Esophagus muscularis mucosa (tissue), 4 donors: ENCODE measurements at places on chromosomes 13 and 19.

GRCh38 chr19:35673121-35673804 lies 6.9 kb downstream of the UPK1A start:
- no peak for DNase-seq

DNA sequence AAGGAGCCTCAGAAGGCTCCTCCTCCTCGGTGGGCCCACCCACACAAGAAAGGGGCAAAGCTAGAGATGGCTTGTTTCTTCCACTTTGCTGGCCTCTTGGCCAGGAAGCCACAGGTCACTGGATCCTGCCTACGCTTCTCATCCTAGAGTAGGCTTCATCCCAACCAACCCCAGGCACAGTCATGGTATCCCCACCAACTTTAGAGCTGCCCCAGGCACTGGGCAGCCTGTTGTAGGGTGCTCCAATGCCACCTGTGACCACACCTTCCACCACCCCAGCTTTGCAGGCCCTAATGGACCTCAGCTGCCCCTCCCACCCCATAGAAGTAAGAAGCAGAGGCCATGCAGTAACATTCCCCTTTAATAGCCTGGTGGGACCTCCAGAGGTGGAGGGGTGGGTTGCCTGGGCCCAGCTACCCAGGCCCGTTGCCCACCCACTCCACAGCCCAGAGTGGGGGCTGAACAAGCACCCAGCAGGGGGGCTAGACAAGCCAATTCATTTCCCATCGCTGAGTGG lies 522 bp upstream of the CHMP2A start:
- DNase-seq, result no peak

GRCh38 chr13:75587679-75588078 lies 38.1 kb downstream of the UCHL3 start:
- DNase-seq, result no peak

- no peak for DNase-seq
Measured at GRCh38 chr13:69959046-69959445, 148.6 kb upstream of the ATXN8OS start.

GRCh38 chr13:48644141-48644540 lies 9.6 kb upstream of the CYSLTR2 start:
- no peak for DNase-seq
